Esophagus mucosa (tissue), 1 donor: ENCODE measurements at places on chromosomes 12 and 14.

GRCh38 chr12:130977743-130978095, 24.0 kb downstream of the ADGRD1 start:
- ATAC-seq, result no peak

GRCh38 chr12:129825316-129825715, 78.5 kb downstream of the TMEM132D start:
- ATAC-seq, result no peak

- ATAC-seq, result no peak
These were observed 280.5 kb downstream of the PCNX1 start for GRCh38 chr14:71187633-71188356.

DNA sequence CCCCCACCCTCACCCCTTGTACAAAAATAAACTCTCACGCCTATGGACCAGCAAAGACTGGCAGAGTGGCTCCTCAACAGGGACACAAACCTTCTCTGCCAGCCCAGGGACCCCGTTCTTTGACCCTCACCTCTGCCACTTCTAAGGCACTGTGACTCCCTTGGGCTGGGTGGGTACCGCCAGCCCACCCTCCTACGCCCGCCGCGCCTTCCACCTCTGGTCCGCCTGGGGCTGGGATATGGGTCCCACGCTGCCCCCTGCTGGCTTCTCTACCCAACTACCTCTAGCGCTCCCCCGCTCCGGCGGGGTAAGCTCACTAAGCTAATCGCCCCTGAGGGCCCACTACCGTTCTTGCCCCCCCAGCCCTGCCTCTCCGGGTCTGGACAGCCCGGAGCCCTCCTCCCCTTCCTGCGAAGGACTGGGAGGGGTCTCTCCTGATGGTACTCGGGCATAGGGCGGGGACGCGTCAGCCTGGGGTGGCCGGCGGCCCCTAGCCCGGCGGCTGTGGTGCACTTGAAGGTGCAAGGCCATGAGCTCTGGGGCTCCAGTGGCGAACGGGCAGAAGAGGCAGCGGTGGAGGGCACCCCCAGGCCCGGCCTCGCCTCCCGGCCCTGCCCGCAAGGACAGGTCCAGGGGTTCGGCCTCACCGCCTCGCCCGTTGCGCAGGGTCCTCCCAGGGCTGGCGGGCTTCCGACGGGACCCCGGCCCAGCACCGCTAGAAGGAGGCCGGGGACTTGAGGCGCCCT, 8.1 kb downstream of the ZNF219 start:
- no peak for ATAC-seq

- no peak for ATAC-seq
These were observed 10.7 kb downstream of the MED13L start for GRCh38 chr12:116266631-116267349.

GRCh38 chr12:10722905-10723746, at the start of gene YBX3:
YBX3 (minus strand) TSS chr12:10723323; CDS start chr12:10723111, 212 bp downstream.
- peak; percentile 67 for ATAC-seq

- no peak for ATAC-seq
These were observed 4.0 kb upstream of the MGAT4C start for GRCh38 chr12:86260183-86260582.

DNA sequence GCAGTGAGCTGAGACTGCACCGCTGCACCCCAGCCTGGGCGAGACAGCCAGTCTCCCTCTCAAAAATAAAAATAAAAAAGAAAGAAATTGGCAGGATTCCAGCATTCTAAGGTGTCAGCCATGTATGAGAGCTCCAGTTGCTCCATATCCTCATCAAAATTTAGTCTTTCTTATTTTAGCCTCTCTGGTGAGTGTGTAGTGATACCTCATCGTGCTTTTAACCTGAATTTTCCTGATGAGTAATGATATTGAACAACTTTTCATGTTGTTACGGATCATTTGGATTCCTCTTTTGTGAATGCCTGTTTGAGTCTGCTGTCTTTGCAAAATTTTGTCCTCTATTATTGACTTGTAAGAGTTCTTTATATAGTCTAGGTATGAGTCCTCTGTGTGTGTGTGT, 28.5 kb downstream of the CCDC60 start:
- peak; percentile 91 for ATAC-seq

DNA sequence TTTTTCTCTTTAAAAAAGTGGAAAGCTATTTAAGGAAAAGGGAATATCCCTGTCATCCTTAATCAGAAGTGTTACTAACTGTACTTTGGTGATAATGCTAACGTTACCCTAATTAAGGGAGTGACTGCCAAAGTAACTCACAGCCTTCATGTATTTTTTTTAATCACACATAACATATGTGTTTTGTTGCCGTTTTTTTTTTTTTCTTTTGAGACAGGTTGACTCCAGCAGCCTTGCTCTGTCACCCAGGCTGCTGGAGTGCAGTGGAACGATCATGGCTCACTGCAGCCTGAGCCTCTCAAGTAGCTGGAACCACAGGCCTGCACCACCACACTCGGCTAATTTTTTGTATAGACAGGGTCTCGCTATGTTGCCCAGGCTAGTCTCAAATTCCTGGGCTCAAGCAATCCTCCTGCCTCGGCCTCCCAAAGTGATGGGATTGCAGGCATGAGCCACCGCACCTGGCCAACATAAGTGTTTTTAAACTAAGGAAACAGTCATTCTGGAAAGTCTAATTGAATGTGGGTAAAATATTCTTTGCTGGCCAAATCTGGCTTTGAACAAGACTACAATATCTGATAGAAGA, 56.5 kb downstream of the HECTD4 start:
- no peak for ATAC-seq

DNA sequence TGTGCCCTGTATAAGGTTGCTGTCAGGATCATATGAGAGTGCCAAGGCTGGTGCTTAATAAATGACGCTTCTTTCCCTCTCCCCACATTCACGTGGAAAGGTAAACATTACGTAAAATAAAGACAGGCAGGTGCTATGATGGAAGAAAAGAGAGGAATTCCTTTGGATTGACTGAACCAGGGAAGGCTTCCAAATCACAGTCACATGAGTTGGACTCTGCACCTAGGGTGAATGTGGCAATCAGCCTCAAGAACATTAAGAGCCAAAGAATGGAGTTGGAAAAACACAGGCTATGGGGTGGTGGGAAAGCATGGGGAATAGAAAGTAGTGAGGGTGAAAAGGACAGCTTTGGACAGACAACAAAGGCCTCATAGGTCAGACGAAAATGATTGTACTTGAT, 473.1 kb downstream of the VRK1 start:
- no peak for ATAC-seq

- no peak for ATAC-seq
These were observed 190.8 kb upstream of the CCDC196 start for GRCh38 chr14:66295386-66295785.

- no peak for ATAC-seq
These were observed 36.5 kb downstream of the KCNMB4 start for GRCh38 chr12:70402597-70402996.

- no peak for ATAC-seq
These were observed 354.2 kb downstream of the TMEM121 start for GRCh38 chr14:105880616-105881015.

DNA sequence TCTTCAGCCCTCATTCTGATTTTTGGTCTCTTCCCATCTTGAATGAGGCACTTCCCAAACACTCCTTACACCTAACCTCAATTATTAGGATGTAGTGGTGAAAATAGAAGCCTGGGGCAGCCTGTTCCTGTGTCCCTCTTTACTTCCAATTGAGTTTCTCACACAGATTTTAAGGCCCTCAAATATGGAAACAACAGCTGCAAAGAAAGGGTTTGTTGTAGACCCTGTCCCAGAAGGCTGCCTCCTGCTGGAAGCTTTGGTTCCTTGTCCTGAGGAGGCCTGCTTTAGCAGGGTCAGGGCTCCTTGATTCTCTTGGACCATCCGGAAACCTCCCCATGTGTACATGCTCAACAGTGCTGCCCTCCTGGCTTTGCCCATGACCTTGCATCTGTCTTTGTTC, 101.3 kb downstream of the TGFB3 start:
- ATAC-seq, result no peak

- ATAC-seq, result no peak
These were observed 231.7 kb downstream of the TMEM132D start for GRCh38 chr12:129672110-129672509.

- no peak for ATAC-seq
These were observed 87.1 kb downstream of the ARF6 start for GRCh38 chr14:49980027-49980426.
